ENCODE measurements at places on chromosomes 1 and 21.

GRCh38 chr1:177977141-177977540 is 7.3 kb upstream of the SEC16B start:
- no peak for DNase-seq

DNA sequence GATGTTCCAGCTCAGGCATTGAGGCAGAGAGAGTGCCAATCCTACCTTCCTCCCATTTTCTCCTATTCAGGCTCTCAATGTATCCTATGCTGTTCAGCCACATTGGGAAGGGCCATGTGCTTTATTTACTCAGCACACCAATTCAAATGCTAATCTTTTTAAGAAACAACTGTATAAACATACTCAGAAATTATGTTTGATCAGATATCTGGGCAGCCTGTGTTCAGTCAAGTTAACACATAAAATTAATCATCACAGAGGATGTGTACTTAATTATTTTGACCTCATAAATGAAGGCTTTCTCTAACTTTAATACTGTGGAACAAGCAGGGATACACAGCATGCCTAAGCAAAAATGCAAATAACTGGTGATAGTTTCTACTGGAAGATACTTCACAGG is 149.8 kb downstream of the NCAM2 start:
- no peak for DNase-seq

- peak; percentile 97 for DNase-seq
These were observed 43.3 kb downstream of the PTPRC start for GRCh38 chr1:198681831-198682759.

DNA sequence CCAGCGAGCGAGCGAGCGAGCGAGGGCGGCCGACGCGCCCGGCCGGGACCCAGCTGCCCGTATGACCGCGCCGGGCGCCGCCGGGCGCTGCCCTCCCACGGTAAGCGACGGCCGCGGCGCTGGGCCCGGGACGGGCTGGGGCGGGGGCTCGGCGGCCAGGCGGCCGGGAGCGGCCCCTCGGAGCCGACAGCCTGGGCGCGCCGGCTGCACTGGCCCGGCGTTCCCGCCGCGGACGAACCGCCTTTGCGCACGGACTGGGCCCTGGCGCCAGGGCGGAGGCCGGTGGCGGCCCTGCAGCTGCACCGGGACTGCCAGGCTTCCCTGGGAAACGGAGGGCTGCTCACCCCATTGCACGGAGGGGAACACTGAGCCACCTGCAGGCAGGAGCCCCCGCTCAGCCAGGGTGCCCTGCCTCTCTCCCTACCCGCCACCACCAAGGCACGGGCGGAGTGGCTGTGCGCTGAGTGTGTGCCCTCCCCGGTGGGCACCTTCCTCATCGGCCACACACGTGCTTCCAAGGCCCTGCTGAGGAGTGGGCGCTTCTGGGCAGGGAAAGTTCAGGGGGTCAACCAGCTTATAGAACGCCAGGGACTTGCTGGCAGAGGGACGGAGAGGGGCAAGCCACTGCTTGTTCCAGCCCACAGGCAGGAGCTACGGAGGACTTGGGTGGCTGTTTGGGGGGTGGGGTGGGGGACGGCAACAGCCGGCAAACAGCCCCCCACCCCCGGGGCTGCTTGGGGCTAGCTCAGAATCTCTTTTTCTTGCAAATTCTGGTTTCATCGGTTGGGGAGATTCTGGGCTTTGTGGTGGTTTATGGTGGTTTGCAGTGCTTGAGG is 532 bp downstream of the CSF1 start:
- DNase-seq, result no peak

GRCh38 chr1:1858382-1859086 is 32.4 kb downstream of the GNB1 start:
- DNase-seq, result peak; percentile 75

GRCh38 chr1:162471290-162471853 is 26.2 kb upstream of the UHMK1 start:
- DNase-seq, result no peak

- no peak for DNase-seq
These were observed 43.1 kb downstream of the OR10J5 start for GRCh38 chr1:159492575-159493323.

- DNase-seq, result no peak
These were observed 32.2 kb downstream of the KLHDC7A start for GRCh38 chr1:18512883-18513282.

DNA sequence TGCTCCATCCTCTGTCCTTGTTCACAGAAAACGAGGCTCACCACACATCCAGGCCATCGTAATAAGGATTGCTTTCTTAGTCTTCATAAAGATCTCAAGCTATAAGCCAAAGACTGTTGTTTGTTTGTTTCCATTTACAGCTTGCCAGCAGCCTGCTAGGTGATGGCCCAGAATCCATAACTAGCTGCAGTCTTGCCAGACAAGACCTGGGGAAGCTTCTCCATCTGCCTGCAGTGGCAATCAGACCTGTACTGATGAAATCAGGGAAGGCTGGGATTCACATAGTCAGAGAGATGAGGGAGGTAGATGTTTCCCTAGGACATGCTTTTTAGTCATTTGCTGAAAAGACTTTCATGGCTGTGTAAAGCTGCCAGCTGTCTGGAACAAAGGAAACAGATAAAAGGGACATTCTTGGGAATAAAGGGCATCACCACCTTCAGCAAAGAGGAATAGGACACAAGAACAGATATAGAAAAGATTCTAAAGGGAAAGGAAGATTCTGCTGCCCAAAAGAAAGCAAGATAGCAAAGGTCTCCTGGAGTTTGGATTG is 51.0 kb downstream of the MT1HL1 start:
- no peak for DNase-seq

DNA sequence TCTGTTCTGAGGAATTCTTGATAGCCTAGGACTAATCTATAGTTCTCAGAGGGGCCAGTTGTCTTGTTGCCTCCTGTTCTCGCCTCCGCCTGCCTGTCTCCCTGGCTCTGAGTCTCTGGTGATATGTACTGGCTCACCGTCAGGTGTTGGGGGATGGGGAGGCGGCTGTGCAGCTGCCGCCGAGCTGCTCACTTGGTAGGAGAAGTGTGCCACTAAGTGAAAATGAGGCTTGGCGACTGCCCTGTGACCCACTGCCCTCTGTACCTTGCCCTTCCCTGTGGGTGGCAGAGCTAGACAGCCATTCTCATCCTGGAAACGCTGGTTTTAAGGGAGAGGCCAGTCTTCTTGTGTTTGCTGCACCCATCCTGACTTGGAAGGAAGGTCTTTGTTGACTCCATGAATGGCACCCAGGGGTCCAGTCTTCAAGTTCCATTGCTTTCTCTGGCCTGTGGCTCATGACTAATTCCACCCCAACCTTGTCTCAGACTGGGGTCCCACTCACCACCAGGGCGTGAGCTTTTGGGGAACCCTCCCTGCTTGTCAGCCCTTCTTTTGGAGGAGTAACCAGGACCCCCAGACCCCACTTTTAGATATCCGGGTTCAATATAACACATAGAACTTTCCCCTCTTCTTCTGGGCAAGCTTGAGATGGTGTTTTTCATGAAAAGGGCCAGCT is 120.6 kb downstream of the CACNA1E start:
- DNase-seq, result no peak

- DNase-seq, result no peak
These were observed 25.4 kb downstream of the GADD45A start for GRCh38 chr1:67710417-67710816.

- no peak for DNase-seq
These were observed 88.3 kb upstream of the ARHGAP29 start for GRCh38 chr1:94325377-94326302.

GRCh38 chr1:117237726-117238381 is 27.1 kb upstream of the VTCN1 start:
- no peak for DNase-seq

DNA sequence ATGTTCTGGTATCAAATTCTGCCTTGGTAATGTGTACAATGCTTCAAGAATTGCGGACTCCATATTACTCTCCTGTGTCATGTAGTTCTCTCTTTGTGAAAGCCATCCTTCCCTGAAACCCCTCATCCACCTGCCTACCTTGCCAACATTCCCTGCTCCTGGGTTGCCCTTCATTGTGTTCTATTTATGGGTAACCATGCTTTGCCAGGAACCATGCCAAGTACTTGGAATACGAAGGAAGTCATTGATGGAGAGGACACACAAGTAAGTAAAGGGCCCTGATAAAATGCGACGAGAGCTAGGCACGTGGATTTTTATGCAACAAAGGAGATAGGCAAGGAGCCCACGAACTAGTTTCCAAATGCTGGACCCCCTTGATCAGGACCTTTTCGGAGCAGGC is 300.8 kb downstream of the DISC1 start:
- no peak for DNase-seq

DNA sequence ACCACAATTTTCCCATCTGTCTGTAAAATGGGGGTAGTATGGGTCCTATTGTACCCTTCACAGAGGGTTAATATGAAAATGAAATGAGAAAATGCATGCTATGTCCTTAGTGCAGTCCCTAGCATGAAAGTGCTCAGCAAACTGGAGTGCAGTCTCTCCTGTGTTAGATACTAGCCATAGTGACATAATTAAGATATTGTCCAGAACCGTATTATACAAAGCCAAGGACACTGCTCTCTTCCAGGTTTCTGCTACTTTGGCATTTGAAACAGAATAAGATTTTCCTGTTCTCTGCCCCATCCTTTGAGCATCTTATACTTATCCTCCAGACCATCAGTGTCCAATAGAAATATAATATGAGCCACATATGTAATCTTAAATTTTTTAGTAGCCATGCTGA is 213.4 kb downstream of the FGGY start:
- DNase-seq, result no peak

DNA sequence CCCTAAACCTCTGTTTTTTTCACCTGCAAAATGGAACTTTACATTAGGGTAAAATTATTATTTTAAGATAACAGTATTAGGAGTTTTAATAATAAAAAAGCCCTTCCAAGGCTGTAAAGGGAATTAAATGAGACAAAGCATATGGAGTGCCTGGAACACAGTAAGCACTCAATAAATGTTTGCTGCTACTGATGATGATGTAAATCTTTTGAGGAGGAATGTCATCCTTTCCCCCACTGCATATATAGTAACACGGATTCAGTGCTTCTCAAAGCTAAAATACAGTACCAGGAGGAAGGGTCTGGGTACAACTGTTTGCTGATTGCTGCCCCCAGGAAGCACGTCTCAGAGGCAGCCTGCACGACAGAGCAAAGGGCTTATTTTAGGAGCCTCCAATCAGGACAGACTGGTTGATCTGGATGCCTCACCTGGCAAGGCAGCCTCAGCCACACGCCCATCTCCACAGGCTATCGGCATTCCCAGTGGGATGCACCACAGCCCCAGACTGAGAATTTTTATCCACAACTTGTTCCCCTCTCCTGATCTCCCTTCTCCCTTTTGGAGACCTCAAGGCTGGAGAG is 64.4 kb downstream of the GADD45A start:
- DNase-seq, result no peak

DNA sequence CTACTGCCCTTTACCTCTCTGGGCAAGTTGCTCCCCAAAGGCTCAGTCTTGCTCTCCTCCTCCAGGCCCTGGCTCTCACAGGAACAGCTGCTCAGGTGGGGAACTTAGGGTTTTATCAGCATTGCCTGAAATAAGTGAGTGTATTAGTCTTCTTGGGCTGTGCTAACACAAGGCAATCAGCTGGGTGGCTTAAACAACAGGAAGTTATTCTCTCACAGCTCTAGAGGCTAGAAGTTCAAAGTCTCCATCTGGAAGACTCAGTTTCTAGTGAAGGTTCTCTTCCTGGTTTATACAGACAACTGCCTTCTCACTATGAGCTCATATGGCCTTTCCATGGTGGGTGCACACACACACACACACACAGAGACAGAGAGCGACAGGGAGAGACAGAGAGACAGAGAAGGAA is 2.8 kb upstream of the CD1C start:
- no peak for DNase-seq

DNA sequence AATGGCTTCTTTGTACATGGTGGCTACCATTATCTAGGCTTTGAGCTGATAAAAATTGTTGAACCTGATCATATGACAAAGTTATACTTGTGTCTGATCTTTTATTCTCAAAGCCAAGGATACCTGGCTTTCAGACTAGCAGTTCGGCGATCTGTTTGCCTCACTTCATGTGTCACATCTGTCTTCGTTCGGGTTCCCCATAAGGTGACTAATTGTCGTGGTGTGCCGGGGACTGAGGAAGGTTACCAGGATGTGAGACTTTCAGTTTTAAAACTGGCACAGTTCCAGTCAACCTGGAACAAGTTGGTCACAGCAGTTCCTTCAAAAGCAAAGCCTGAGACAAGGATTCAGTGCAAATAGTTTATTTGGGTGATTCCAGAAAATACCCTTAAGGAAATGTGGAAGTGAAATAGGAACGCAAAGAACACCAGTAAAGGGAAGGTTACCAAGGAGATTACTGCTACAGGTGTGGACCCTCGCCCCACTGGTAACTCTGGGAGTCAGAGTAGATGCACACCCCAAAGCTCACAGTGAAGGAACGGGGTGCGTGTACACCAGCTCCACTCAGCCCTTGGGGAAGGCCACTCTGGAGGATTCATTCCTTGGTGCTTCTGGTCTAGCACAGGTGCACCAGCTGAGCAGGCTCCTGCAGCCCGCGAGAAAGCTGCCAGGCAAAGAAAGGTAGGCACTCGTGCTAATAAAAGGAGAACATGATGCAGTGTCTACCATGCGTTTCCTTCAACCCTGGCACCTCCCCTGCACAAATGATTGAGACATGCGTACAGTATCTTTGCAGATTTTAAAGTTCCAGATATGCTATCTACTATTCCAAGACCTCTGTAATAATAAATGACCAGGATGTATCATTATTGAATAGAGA is 69.0 kb downstream of the VWA5B1 start:
- no peak for DNase-seq

- peak; percentile 68 for DNase-seq
These were observed 68.9 kb downstream of the TENT5C start for GRCh38 chr1:117674521-117675400.

GRCh38 chr1:27621051-27621920 is 13.7 kb downstream of the FGR start:
- DNase-seq, result no peak

DNA sequence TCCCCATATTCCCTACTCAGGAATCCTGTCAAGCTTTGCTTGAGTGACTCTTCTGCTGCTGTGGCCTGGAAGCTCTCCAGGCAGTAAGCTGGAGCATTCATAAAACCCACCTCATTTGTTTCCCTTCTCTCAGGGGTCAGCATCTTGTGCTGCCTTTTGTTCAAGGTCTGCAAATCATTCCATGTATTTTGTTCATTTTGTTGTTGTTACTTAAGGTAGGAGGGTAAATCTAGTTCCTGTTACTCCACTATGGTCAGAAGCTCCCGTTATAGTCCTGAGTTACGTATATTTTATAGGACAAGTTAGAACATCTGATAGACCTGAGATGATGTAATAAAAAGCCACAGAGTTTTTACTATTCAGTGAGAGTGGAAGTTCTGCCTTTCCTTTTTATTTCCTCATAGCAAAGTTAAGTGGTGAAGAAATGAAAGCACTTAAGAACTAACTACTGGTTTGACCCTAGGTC is 9.9 kb downstream of the SYNJ1 start:
- no peak for DNase-seq

DNA sequence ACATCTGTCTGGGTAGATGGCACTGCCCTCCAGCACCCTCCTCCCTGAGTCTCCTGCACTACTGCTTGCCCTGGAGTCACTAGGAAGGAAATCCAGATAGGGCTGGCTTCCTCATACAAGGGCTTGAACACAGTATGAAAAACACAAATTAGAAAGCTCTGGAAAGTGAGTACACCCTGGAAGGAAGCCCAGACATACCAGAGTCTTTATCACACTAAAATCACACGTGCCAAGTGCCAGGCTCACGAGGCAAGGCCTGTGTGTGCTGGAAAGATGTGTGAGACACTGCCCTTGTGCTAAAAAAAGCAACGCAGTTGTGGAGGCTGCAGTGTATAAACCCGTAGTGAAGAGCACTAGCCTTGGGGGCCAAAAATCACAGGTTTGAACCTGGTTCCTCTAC is 28.3 kb upstream of the S100A7 start:
- DNase-seq, result no peak

GRCh38 chr1:115761601-115762302 is 6.8 kb downstream of the CASQ2 start:
- DNase-seq, result no peak

- no peak for DNase-seq
These were observed 429.0 kb downstream of the KIF26B start for GRCh38 chr1:245583575-245584330.

Data from CD4-positive, CD25-positive, alpha-beta regulatory T cell (primary cell).